ENCODE measurements at places on chromosomes 4 and X.

- no peak for DNase-seq
These were observed 303.1 kb downstream of the ARHGAP24 start for GRCh38 chr4:85777908-85778631.

DNA sequence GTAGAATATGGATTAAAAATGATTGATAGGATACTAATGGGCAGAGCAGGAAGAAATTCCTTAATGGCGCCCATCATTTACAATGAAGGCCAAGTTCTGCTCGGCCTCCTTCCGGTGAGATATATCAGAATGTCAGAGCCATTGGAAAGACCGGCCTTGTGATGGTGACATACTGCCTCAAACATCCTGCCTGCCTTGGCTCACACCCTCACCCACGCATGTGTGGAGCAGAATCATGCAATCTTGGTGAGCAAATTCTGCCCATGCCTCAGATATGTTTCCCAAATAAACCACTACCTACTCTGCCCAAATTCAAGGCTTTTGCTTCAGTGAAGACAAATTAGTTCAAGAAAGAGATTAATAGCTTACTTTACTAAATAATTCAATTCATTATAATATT, 163.3 kb downstream of the MID1 start:
- no peak for DNase-seq

DNA sequence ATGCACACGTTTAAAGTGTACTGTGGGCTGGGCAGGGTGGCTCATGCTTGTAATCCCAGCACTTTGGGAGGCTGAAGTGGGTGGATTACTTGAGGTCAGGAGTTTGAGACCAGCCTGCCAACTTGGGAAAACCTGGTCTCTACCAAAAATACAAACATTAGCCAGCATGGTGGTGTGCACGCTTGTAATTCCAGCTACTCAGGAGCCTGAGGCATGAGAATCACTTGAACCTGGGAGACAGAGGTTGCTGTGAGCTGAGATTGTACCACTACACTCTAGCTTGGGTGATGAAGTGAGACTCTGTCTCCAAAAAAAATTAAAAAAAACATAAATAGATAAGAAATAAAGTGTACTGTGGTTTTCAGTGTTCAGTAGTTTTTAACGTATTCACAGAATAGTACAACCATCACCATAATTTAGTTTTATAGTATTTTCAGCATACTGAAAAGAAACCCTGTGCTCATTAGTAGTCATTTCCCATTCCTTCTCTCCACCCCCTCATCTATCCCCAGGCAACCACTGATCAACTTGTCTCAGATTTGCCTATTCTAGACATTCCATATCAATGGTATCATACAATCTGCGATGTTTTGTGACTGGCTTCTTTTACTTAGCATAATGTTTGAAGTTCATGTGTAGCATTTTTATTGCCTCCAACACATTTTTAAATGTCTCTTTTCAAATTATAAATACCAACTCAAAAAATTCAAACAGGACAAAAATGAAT, 19.1 kb downstream of the SLAIN2 start:
- no peak for DNase-seq

GRCh38 chrX:23871905-23872546, 35.7 kb downstream of the APOO start:
- no peak for DNase-seq

DNA sequence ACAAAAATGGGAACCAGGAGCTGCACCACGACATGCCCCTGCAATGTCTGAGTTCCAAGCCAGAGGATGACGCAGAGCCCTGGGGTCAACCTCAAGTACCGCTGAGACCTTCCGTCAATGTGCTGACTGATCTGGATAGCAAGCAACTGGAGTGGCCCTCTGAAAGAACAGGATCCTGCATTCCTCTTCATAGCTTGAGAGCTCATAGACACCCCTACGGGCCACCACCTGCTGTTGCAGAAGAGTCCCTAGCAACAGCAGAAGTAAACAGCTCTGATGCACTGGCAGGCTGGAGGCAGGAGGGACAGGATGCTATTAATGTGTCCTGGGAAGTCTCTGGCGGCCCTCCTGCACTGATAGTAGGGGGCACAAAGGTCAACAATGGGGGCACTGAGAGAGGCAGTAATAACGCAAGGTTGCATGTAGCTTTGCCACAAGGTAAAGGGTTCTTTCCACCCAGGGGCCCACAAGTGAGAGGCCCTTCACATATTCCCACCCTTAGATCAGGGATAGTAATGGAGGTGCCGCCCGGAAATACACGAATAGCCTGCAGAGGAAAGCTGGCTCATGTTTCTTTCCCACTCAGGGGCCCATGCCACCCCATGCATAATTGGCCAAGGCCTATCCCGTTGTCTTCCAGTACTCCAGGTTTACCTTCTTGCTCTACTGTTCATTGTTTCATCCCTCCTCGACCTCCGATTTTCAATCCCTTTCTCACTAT, 1.3 kb downstream of the PRR32 start:
- no peak for DNase-seq

- no peak for DNase-seq
These were observed 9.2 kb downstream of the HUWE1 start for GRCh38 chrX:53677286-53677685.

- no peak for DNase-seq
These were observed 12.3 kb upstream of the ADH5 start for GRCh38 chr4:99100876-99101275.

- DNase-seq: no peak
These were observed 28.8 kb downstream of the ATP8A1 start for GRCh38 chr4:42627885-42628646.

DNA sequence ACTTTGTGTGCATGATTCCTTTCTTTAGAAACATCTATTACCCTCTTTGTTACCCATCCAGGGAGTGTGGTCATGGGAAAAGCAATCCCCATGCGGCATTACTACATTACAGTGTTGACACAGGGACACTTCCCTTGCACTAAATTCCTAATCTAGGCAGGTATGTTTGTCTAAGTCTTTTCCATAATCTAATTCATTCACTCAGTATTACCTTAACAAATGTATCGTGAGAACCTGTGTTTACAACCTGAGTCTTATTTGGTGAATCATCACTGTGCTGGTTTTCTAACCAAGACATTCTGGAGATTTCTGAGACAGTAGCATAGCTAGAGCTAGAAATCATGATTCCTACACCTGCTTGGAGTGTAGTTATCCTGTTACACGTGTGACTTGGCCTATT, 326.8 kb downstream of the BMPR1B start:
- DNase-seq: no peak

DNA sequence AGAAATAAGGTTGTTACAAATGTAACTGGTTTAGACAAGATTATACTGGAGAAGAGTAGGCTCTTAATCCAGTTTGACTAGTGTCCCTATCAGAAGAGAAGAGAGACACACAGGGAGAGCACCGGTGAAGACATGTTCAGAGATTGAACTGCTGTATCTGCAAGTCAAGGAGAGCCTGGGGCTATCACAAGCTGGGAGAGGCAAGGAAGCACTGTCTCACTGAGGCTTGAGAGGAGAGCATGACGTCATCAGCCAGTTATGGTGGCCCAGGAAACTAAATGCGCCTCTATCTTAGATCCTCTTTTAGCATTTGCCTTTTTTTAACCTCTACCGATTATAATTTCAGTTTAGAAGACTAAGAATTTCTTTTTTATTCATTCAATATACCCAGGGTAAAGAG, 583.4 kb downstream of the TRAM1L1 start:
- DNase-seq: no peak

GRCh38 chrX:40153345-40154249, 55.8 kb upstream of the BCOR start:
- DNase-seq: no peak

GRCh38 chr4:100986360-100986868, 360.9 kb downstream of the PPP3CA start:
- DNase-seq: peak; percentile 10

- no peak for DNase-seq
These were observed 13.2 kb downstream of the FGA start for GRCh38 chr4:154577324-154577723.

DNA sequence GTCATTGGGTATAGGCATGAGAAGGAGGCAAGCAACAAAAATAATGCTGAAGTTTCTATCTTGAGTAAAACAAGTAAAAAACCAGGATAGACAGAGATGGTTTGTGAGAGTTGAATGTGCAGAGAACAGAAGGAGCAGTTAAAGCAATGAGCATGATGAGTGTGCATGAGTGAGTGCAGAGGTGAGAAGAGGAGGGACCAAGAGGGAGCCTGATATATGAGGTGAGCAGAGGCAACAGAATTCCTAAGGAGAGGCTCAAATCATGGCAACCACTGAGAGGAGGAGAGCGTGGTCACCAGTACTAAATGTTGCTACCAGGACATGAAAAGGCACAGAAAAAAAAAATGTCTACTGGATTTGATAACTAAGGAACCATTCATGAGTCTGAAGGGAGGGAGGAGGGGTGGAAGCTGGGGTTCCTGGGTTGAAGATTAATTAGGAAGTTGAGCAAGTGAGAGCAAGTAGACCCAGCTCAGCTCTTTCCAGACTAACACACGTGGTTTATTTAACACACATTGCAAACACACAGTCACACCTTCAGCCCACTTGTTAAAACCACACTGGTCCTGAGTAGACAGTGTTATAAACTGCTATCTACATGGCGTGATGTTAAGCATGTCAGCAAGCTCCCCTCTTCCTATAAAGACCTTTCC, 69.0 kb upstream of the IQCM start:
- no peak for DNase-seq

DNA sequence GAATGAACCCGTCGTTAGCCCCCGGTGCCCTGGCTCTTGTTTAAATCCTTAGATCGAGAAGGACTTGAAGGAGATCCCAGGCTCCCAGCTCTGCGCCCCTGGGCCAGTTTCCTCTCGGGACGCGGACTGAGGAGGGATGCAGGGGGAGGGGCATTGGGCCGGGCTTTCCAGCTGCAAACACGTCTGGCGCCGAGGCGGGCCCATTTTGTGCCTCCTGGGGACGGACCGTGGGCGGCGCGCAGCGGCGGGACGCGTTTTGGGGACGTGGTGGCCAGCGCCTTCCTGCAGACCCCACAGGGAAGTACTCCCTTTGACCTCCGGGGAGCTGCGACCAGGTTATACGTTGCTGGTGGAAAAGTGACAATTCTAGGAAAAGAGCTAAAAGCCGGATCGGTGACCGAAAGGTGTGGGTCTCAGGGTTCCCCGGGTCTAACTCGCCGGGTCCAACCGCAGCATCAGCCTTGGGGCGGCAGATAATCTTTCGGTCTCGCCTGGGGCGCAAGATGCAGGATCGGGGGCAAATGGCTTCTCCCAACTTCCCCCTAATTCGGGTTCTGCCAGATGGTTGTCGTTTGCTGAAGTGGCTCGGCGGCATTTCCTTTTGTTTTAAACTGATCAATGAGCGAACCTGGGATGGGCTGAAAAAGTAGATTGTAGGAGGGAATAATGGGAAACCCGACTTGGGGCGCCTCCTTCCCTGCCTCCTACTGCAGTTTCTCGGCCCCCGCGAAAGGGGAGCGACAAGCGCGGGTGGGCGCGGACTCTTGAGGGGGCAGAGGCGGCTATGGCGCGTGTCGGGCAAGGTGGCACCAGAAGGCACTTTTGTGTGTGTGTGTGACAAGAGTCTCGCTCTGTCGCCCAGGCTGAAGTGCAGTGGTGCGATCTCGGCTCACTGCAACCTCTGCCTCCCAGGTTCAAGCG, 2.9 kb downstream of the PDGFRA start:
- DNase-seq: no peak

DNA sequence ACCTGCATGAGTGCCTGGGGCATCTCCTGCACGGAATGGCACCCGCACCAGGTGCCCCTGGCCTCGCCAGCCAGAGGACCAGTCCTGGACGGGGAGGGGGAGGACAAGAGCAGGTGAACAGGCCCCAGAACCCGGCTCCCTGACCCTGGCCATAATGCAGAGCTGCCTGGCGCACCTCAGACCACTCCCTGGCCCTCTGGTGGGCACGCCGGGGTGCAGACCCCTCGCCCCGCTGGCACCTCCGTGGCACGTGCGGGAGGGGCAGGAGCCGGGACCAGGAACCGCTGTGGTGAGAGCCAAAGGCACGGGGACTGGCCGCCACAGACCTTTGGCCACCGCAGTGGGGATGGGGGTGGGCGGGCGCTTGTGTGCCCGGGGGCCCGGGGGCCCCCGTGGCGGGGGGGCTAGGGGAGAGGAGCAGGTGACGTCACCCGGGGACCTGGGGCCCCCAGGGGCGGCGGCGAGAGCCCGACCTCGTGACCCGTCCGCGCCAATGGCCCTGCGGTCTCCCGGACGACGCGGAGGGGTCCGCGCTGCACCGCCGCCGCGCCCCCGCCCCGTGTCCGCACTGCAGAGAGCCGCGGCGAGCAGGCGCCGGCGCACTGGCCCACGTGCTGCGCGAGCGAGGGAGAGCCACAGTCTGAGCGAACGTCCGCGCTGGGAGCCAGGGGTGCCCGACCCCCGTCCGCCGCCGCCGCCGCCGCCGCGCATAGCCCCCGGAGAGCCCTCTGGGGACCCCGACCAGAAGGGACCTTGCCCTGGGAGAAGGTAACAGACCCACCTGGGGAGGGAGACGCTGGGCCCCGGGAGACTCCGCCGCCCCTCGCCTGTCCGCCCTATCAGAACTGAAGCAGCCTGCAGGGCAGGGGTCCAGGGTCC, at the start of gene PNMA3:
Gene PNMA3 (plus strand): TSS at position 600 of the 879 bp plus-strand sequence. CDS start 586 bp downstream, outside the sequence.
- DNase-seq: peak; percentile 50

GRCh38 chr4:7757501-7758471, 181.9 kb downstream of the AFAP1 start:
- DNase-seq: no peak

DNA sequence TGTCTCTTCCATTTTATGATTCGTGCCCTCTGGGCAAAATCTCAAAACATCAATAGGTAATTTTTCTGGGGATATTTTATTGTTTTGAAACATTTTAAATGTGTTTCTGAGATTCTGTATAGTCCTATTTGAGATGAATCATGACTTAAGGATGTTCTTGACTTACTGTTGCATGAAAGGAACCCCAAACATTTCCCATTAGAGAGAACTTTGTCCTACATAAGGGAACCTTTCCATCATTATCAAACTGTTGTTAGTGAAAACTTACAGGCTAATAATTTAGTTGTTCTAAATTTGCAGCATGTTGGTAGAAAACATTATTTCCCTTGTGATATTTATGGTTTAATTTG, 523.3 kb downstream of the PPARGC1A start:
- no peak for DNase-seq

- DNase-seq: no peak
These were observed 522.5 kb upstream of the AGA start for GRCh38 chr4:177964693-177965168.

GRCh38 chr4:24836661-24837242, 41.4 kb downstream of the SOD3 start:
- DNase-seq: no peak

GRCh38 chrX:131061306-131061705, 3.2 kb downstream of the ARHGAP36 start:
- DNase-seq: no peak
